Activated CD8-positive, alpha-beta memory T cell treated with anti-CD3 and anti-CD28 coated beads for 4 hours (primary cell): ENCODE measurements at places on chromosomes 2 and 18.

DNA sequence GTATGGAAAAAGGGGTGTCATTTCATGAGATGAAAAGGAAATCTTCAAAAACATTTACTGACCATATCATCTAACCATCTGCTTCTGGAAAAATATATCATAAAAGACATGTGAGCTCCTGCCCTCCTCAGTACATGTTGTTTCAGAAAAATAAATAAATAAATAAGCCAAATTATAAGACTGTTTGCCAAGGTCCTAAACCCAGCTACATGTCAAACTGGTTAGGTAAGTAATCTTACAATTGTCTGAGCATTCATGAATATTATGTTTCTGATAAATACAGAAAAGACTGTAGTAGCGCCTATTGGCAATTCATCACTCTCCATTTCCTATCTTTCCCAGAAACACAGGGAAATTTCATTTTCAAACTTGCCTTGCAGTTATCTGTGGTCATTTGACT lies 138.9 kb upstream of the SETBP1 start:
- DNase-seq = no peak

DNA sequence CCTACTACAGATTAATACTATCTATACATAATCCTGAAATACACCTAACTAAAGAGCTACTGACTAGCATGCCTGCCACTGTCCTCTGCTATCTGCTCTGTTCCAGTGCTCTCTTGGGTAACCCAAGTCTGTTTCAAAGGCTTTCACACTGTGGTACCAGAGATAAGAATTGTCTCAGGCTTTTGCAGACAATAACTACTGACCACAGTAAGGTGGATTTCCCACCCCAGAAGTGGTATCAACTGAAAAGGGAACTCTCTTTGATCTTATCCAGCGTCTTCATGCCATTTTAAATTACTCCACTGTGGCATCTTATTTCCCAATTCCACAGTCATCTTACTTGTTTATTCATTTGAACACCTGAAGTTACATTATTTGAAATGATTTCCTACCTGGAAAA lies 190.2 kb downstream of the IKZF2 start:
- DNase-seq = no peak

DNA sequence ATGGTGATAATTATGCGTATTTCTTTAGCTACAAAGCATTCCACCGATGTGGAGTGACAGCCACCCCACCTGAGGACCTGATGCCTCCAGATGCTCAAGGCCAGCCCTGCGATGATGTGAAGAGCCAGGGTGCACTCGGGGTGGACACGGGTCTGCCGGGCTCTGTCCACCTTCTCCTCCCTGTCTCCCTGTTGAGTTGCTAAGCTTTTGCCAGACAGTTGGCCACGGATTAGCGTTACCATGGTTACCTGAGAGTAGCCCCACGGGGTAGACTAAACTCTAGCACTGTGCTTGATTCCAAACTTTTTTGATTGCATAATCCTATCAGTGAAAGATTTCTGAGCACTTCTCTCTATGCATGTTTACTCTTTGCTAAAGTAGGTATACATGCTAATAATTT lies 86.2 kb downstream of the SMIM21 start:
- no peak for DNase-seq

DNA sequence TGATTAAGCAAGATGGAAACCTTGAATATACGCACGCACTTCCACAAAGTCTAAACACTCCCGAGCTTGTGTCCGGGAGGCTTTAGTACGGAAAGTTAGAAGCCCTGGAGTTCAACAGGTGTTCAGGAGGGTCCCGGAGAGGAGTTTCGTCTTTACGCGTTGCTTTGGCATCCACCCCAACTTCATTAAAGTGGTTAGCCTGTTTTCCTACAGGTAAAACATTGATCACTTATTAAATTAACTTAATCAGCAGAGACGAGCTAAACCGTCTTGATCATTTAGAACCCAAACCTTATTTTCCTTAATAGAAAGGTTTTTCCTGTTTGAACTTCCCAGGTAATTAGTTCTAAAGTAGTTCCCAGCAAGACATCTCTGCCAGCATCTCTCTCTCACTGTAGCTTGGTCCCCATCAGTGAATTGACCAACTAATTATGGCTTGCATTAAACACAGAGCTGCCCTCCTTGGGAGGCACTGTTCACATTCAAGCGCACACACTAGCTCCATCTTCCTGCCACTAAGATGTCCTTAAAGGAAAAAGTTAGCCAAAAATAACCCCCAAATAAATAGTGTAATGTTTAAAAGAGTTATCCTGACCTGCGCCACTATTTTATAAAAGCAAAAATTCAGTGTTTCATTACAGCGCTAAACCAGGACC lies 1.4 kb downstream of the NPAS2 start:
- DNase-seq = no peak

DNA sequence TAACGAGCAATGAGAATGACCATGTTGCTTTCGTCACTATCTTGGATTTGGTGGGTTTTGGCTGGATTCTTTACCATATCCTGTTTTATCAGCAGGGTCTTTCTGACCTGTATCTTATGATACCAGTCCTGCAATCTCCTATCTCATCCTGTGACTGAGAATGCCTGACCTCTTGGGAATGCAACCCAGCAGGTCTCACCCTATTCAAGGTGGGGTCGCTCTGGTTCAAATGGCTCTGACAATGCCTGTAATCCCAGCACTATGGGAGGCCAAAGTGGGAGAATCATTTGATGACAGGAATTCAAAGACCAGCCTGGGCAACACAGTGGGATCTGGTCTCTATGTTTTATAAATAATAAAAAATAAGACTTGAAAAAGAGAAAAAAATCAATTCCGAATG lies 173.5 kb downstream of the ACTR3 start:
- DNase-seq = no peak

GRCh38 chr2:119544075-119544938 lies at the start of gene CFAP221:
TSS of gene CFAP221 (plus strand) at chr2:119544449. CDS start at chr2:119546132, 1,683 bp downstream.
- peak; percentile 1 for DNase-seq

DNA sequence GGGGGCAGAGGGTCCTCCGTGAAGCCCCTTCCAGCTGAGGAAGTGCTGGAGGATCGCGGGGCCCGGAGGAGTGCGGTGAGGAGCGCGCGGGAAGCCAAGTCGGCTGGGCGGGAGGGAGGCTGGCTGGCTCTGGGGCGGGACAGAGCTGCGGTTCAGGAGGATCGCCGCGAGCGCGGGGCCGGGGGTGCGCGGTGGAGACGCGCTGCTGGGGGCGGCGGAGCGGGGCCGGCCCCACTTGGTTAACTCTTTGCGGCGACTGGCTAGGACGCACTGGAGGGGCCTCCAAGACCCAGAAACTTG lies 464 bp downstream of the CYBRD1 start:
- DNase-seq = no peak

GRCh38 chr2:119814216-119814615 lies 54.5 kb downstream of the PTPN4 start:
- DNase-seq = no peak

DNA sequence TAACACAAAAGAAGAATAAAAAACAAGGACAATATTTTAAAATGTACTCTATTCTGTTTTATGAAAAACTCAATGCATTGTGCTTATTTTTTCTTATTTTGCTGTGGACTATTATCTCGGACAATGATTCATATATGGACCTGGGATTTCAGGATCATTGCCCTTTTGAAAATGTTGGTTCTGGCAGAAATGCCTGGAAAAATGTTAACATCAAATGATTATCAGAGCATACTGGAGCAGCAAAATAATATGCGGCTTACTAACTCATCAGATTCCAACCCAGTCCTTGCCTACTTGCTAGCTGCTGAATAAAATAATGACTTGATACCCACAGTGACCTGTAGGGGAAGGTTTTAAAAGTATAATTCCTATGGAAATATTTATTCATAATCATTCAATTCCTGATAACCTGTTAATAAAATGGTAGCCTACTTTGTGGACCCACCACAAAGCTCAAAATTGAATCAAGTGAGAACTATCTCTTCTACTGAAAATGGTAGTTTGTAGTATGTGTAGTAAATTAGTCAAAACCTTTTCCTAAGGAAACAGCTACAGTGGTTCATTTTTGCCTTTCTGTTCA lies 117.4 kb downstream of the NEB start:
- DNase-seq = no peak

DNA sequence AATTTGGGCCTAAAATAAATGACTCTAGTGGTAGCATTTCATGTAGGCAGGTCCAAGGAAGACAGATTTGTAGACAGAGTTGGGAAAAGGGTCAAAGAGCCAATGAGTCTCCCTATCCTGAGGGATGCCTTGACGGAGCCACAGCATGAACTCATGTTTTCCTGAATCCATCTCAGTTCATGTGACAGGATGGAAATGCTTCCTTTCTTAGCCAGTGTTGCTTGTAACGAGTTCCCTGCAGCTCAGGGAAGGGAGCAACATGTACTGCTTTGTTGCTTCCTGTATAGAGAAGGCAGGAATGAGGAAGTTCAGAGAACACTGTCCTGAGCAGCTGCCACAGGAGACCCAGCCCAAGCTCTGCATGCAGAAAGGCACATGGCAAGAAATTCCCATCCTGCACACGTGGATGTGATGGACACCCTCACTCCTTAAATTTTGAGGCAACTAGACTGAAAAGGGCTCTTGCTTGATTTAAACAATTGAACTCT lies 27.9 kb downstream of the TMEM17 start:
- DNase-seq = no peak

DNA sequence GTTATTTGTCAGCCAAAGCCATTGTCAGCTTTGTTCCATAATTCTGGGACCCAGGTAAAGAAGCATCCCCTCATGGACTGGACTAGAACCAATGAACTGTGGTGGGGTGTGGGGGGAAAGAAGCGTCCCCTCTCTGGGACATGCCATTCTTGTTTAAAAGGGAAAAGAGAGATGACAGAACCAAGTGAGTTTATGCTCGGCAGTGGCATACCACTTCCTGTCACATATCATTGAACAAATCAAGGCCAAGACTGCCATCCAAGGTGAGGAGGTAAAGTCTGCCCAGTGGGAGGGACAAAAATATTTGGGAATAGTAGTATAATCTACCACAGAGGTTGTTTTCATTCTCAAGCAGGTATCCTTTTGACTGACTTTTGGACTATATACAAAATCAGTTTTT lies 4.7 kb upstream of the GLS start:
- DNase-seq = no peak

- no peak for DNase-seq
These were observed 28.8 kb downstream of the SETBP1 start for GRCh38 chr18:44709307-44710126.

- DNase-seq = no peak
These were observed 143.5 kb downstream of the PKP4 start for GRCh38 chr2:158600155-158600802.

GRCh38 chr2:65714866-65715265 lies 282.5 kb upstream of the SPRED2 start:
- DNase-seq = no peak

GRCh38 chr18:75658330-75658729 lies 230.8 kb upstream of the SMIM21 start:
- DNase-seq = no peak

DNA sequence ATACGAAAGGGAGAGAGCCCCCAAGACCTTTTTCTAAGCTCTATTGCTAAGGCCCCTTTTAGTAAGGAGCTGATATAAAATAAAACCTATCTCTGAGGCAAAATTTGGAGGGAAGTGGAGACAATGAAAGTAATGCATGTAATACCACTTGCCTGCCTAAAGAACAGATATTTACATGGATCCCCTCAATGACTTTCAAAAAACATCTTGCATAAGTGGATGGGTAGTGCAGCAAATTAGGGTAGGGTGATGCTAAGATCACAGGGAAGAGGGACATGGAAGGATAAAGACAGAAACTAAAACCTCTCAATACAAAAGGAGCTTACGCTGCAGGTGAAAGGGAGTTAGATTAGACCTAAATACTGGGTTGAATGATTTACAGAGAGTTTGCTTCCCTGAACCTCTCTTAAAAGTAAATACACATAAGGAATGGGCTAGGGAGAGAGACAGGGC lies 1.1 kb downstream of the ZNF513 start:
- DNase-seq = no peak

DNA sequence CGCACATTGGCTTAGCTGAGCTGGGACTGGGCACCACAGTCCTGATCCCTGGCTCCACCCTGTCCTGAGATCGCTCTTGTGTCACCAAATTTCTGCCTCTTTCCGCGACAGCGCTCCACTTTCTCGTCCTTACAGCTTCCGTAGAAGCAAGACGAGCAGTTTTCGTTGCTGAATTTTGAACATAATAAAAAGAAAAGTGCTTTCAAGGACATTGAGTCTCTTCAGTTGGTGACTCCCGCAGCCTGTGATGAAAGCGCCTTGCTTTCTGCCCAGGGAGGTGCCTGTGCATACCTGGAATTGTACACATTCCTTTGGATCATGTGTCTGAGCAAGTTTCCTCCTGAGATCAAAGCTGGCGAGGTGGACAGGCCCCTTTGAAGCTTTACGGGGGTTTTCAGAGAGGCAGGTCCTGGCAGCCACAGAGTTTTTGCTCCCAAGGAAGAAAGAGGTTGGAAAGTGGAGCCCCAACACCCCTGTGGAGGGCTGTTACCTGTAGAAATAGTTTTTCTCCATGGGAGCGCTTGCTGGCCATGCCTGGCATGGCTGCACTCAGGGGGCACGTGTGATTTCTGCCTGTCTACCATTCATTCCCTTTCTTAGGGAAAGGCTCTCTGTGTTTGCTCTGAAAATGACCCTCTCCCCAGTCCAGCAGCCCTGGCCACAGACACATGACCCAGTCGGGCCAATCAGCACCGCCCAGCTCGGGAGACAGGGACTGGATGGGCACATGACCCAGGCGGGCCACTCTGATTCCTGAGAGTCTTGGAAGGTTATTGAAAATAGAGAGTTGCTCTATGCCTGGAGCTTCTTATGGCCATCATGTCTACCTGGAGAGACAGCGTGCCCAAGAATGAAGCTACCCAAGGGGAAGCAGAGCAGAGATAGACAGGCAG lies 115.6 kb upstream of the OTOS start:
- no peak for DNase-seq

DNA sequence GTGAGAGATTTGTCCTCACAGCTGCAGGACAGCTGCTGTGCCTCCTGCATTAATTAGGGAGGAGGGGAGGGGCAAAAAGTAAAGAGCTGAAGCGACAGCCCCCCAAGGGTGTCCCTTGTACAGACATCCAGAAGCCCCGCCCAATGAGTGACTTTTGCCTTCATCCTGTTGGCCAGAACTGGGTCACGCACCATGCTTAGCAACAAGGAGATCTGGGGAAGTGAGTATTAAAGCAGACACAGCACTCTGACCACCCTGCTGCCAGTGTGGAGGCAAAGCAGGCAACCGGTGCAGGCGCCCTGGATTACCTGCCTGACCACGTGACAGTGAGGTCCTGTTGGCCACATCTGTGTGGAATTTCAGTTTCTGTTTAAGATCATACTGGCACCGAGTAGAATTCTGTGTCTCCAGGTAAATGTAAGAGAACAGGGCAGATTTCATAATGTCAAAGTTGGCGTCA lies 21.5 kb upstream of the BIN1 start:
- no peak for DNase-seq

- DNase-seq = no peak
These were observed 175.1 kb downstream of the ZFP36L2 start for GRCh38 chr2:43051338-43051737.

DNA sequence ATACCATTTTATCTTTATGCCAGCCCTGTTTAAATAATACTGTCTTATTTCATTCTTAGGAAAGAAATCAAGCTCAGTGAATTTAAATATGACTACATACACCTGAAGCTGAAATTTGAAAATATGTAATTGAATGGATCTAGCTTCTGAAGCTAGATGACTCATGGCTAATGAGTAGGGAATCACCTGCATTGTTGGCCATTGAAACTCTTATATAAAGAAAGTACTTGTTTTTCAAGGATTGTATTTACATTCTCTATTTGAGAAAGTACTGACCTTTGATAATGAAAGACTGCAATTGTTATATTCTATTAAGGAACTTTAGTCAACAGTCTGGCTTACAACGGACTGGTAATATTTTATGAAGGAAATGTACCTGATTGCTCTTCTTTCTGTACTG lies 346.7 kb upstream of the LRATD1 start:
- no peak for DNase-seq

GRCh38 chr18:3368193-3368592 lies 81.8 kb upstream of the TGIF1 start:
- DNase-seq = no peak

GRCh38 chr2:232027530-232027929 lies 66.0 kb downstream of the DIS3L2 start:
- no peak for DNase-seq
